ENCODE measurements at places on chromosomes 1 and 21.

DNA sequence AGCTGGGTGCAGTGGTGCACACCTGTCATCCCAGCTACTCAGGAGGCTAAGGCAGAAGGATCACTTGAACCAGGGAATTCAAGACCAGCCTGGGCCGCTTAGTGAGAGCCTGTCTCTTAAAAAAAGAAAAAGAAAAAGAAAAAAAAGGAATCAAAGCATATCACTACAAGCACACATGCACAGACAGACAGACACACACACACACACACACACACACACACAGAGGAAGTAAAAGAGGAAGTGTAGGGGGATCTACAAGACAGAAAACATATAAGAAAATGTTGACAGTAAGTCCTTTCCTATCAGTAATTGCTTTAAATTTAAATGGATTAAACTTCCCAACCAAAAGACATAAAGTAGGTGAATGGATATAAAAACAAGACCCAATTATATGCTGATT is 180.3 kb downstream of the FAF1 start:
- DNase-seq: no peak

GRCh38 chr1:199629624-199630023 is 397.9 kb upstream of the NR5A2 start:
- no peak for DNase-seq

- DNase-seq: no peak
Measured at GRCh38 chr1:21237446-21238088, 52.7 kb downstream of the ECE1 start.

DNA sequence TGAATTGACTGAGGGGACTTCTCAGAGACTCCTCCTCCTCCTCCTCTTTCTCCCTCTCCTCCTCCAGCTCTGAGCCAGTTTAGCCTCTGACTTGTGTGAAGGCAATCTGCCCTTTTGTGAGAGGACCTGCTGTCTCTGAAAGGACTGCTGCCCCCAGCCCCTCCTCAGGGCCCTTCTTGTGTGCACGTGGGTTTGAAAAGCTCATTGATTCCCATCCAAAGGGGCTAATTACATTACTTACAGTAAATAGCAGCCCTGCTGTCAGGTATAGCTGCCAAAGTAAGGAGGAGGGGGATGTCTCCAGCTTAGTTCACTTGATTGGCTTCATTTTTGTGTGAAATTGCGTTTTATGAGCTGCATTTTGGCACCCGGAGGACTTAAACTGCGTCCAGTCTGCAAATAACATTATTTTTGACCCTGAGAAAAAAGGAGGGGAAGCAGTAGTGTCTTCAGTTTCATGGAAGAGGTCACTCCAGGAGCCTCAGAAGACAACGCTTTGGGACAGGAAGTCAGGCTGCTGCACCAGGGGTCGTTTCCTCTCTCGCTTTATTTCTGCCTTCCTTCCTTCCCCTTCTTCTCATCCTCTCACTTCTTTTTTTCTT is 1.8 kb upstream of the LHX9 start:
- DNase-seq: no peak

DNA sequence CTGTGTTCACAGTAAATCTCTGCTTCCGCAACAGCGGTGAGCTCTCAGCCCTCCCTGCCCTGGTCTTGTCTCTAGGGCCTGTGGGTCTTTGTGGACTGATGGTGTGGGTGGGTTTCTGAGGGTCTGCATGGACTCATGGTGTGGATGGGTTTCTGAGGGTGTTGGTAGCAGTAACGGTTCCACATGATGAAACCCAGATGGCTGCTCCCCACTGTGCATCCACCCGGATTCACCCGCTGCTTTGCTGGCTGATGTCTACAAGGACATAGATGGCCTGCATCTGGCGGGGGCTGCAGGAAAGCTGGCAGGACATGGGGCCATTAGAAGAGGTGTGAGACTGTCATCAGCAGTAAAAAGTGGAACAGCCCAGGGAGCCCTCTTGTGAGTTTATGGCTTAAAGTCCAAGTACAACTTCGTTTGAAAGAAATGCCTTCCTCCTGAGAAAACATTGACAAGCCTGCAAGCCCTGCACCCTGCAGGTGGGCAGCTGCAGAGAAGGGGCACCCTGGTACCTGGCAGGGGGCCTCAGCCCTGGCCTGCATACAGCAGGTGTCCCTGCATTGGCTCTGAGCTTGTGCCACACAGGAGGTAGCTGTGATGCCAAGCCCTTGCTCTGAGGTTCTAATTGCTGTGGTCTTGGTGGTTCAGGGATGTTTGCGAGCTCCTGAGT is 156.9 kb upstream of the COL6A1 start:
- DNase-seq: no peak

GRCh38 chr1:91569411-91570119 is 68.9 kb downstream of the CDC7 start:
- no peak for DNase-seq

GRCh38 chr1:51326839-51327238 is 3.5 kb downstream of the TTC39A start:
- DNase-seq: no peak

DNA sequence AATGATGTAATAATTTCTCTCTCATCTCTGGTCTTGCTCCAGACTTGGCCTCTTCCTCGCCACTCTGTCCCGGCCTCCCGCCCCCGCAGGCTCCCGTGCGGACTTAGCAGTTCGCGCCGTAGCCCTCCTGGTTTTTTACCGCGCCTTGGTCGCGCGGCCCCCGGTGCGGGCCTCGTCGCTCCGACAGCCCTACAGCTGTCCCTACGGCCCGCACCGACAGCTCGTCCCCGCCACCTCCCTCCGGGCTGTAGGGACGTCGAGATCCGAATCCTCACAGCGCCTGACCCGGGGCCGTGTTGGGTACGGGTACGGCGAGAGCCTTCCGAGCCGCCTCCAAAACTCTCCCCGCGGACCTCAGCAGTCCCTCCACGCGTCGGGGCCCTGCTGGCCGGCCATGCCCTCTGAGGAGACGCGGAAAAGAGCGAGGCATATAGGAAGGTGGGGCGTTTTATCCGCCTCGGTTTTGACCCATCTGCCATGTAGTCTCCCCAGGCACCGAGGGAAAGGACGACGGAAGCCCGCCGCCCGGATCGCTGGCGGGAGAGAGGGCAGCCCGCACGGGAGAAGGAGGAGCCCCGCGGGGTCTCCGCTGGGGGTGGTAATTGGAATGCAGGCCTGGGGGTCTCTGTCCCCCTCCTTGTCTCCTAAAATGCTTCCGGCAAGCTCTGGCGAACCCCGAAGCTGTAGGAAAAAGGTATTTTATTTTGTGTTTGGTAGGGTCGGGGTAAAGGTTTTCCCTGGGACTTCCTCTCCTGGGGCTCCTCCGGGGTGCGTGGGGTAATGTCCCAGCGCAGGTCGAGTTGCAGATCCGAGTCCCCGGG is 3.3 kb downstream of the LHX4 start:
- no peak for DNase-seq

- DNase-seq: no peak
Measured at GRCh38 chr1:229625071-229625914, 629 bp downstream of the TAF5L start.

GRCh38 chr1:14940285-14940870 is 213.2 kb upstream of the TMEM51 start:
- no peak for DNase-seq

GRCh38 chr1:22799971-22800370 is 89.3 kb downstream of the EPHB2 start:
- DNase-seq: no peak

DNA sequence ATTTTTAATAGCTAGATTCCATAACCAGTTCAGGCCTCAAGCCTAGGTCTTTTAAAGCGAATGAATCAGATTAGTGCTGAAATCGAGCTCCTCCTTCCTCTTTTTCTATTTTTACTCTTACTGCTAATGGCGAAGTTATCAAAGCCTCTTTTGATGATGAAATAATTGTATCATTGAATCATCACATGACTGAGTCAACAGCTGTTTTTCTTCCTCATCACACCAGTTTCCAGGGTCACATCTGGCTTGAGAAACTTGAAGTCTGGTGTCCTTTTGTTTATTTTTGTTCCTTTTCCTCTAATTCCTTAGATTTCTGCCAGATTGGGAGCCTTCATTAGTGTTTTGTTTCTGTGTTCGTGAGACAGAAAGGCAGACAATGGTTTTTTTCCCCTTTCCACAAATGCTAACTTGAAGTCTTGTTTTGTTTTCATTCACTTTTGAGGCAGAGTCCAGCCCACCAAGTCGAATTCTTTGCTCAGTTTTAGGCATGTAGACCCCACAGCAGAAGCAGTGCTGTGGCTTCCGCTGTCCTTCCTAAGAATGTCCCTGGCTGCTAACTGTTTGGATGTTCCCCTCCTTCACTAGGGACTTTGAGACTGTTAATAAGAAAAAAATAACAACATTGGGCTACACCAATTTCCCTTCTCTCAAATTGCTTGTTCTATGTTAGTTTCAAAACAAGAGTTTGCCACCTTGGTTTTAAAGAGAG is 51.9 kb upstream of the FMOD start:
- DNase-seq: no peak

DNA sequence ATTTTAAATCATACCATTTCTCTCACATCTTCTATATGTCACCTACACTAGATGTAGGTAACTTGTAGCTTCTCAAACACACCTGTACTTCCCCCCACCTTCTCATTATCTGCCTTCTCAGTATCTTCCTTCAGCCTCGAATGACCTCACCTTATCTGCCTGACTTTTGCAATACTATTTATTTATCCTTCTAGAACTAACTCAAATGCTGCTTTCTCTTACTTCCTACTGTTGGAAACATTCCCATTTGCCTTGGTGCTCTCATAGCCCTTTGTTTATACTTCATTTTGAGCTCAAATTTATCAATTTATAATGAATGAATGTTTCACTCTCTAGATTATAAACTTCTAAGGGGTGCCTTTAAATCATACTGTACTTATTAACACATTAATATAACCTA is 50.4 kb upstream of the KIAA1614 start:
- DNase-seq: no peak

DNA sequence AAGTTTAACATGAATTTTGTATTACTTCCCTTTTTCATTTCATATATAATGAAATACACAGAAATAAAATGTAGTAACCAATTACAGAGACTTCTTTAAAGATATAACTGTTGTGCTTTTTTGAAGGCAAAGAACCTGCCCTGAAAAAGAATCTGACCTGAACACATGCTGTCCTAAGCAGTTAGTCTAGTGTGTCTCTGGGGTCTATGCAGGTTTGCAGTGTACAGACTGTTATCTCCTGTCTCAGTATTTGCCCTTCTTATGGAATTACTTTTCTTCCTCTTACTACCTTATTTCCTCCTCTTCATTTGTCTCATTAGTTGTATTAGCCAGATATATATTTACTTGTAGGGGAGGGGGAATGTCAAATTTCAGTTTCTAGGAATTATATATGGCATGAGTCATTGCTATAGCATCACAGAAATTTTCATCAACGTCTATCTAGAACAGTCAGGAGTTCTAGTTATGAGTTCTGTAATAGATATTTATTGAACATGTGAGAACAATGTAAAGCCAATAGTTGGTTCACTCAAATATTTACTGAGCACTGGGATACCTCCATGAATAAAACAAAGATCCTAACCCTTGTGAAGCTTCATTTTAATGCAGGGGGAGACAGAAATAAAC is 28.4 kb upstream of the PLEKHO1 start:
- no peak for DNase-seq

DNA sequence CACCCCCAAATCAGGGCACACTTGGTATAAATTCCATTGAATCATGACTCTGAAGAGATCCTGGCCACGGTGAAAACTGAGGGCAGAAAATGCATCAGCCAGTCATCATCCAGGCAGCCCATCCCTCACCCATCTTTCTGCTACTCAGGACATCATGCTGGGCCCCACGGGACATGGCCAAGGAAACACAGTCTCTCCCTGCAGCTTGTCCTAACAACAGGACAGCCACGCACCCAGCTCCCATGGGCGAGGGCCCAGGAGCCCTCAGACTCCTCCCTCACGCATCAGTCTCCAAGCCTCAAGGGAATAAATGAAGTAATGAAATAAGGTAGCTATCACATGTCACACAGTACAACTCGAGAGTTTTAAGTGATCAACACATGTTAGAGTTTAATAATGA is 37.8 kb downstream of the ELK4 start:
- DNase-seq: no peak
